ENCODE measurements at places on chromosomes 5 and 9. TPM values are rescaled to one million over a fixed set of nuclear protein-coding genes. Genes with fewer than 3 reads are reported as not detected.

GRCh38 chr5:97019435-97020117 lies 83.7 kb downstream of the LNPEP start:
- no peak overlapping the region for H3K4me3 ChIP-seq
- peaks cover 20% of the 10 kb centered on the region for H3K4me1 ChIP-seq
- H3K36me3 ChIP-seq: peaks cover 52% of the 10 kb centered on the region
- no peak for DNase-seq
- H3K27ac ChIP-seq: no peak overlapping the region
- H3K27me3 ChIP-seq: no peaks in the 10 kb centered on the region

DNA sequence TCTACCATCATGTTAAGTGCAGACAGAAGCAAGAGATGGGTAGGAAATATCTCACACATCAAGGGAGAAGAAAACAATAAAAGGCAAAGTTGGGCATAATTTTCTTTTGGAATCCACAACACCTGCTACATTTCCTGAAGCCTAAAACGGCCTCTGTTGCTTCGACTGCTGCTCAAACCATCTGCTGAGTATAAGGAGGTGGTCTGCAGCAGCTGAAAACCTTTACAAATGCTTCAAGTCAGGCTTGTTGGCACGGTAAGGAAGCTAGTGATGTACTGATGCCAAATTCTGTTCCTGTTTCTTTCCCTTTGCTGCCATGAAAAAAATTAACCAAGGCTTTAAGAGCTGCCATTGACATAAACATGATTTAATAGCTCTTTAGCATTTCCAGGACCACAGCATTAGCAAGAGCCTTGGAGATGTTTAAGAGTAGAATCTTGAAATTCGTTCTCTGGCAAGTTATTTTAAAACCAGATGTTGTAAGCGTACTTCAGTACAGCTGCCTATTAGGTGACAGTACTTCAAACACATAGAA lies 75.6 kb downstream of the DMRTA1 start:
- no peak overlapping the region for H3K27ac ChIP-seq
- no peaks in the 10 kb centered on the region for H3K27me3 ChIP-seq
- H3K4me1 ChIP-seq: no peaks in the 10 kb centered on the region
- no peak overlapping the region for H3K4me3 ChIP-seq
- DNase-seq: no peak
- no peaks in the 10 kb centered on the region for H3K36me3 ChIP-seq

- H3K27me3 ChIP-seq: no peaks in the 10 kb centered on the region
- DNase-seq: no peak
Observed at GRCh38 chr5:32543291-32543690, 42.1 kb upstream of the SUB1 start.

- H3K4me1 ChIP-seq: peaks cover 23% of the 10 kb centered on the region
- DNase-seq: peak; percentile 93
- H3K36me3 ChIP-seq: peaks cover 33% of the 10 kb centered on the region
Observed at GRCh38 chr9:35096035-35096849, at the start of gene PIGO. Gene PIGO, minus strand, starts transcription at chr9:35096591. Its CDS starts 1,026 bp downstream, at chr9:35095565.

Gene PCDHGA8
- not detected for total RNA-seq

Gene IL13
- total RNA-seq: 6.5 TPM

Gene C9orf43
- 0.83 TPM for total RNA-seq

Gene SET
- 749 TPM for total RNA-seq

Data from activated CD8-positive, alpha-beta T cell treated with anti-CD3 and anti-CD28 coated beads for 36 hours (primary cell).